Fibroblast of skin of back (primary cell): ENCODE measurements at places on chromosomes 2 and 18.

GRCh38 chr2:65791404-65791975, 359.1 kb upstream of the SPRED2 start:
- DNase-seq = no peak

- no peak for DNase-seq
Observed at GRCh38 chr2:16813593-16813992, 148.0 kb upstream of the CYRIA start.

- no peak for DNase-seq
Observed at GRCh38 chr2:199282309-199282708, 175.4 kb downstream of the SATB2 start.

GRCh38 chr2:7952046-7952745, 729.7 kb upstream of the ID2 start:
- DNase-seq = no peak

DNA sequence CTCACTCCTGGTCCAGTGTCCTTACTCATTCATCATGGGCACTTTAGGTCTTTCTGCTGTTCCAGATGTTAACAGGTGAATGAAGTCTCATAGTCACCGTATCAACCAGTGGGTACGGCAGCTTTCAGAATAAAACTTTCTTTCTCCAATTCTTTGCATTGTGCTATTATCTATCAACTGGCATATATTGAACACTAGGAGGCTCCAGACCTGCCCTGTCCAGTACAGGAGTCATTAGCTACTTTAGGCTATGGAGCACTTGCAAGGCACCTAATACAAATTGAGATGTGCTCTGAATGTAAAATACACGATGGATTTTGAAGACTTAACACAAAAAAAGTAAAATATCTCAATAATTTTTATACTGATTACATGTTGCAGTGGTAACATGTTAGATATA, 43.2 kb upstream of the NEB start:
- no peak for DNase-seq

DNA sequence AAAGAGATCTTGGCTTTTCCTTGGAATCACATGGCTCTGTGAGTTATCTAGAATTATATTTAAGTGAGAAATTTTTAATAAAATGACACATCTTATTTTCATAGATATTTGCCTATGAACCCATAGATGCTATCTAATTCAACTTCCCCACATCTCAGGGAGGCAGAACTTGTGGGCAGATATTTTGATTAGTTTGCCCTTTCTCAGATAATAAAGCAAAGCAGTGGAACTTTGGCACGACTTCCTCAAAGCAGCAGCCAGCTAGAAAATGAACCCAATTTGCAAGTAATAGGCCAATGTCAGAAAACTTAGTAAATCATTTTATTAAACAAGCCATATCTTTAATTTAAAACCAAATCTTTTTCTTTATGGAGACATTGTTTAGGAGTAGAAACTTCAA, 32.7 kb downstream of the RAB27B start:
- DNase-seq = no peak

GRCh38 chr2:197839327-197839726, 34.9 kb downstream of the PLCL1 start:
- DNase-seq = no peak

DNA sequence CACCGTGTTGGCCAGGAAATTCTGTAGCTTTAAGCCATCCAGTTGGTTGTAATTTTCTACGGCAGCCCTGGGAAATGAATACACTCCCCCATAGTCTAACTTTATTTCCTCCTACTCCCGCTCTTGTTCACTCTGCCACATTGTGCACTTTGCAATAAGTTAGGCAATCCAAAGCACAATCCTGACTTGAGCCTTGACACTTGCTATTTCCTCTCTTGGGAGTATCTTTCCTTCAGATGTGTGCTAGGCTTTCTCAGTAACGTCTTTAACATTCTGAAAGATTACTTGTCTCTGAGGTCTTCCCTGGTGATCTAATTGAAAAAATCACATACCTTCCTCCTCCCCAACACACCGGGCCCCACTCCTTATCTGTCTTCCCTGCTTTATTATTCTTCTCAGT, 65.9 kb upstream of the RAB27B start:
- no peak for DNase-seq

GRCh38 chr2:230418341-230419016, 2.5 kb downstream of the SP100 start:
- DNase-seq = peak; percentile 69

GRCh38 chr18:57595347-57595746, 8.8 kb upstream of the FECH start:
- DNase-seq = no peak

- peak; percentile 91 for DNase-seq
Observed at GRCh38 chr2:232013701-232014353, 52.3 kb downstream of the DIS3L2 start.

GRCh38 chr2:10980071-10980470, 68.3 kb downstream of the KCNF1 start:
- DNase-seq = no peak

DNA sequence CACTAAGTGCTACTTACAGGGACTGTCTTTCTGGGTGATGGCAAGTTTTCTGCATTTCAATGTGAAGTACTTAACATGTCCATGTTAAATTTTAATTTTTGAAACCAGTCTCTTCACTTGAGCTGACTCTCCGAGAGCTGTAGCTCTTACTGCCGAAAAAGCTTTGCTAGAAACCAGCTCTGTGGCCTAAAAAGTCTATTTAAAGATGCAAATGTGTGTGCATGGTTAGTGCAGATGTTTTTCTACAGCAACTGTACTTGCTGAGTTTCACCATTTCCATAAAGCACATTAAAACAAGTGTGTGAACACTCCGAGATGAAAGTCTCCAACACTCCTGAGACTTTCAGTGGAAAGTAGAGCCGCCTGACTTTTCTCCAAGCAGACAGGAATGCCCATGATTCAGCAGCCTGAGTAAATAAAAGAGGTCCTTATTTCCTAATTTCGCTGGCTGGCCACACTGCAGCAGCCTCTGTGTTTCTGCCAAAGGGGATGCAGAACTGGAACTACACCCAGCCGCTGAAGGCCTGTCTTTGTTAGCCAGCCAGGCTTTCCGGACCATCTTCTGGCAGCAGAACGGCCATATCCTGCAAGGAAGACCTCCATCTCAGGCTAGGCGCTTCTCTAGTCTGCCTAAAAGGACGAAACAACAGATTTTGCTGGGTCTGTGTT, 121.2 kb downstream of the ZNF521 start:
- peak; percentile 80 for DNase-seq

DNA sequence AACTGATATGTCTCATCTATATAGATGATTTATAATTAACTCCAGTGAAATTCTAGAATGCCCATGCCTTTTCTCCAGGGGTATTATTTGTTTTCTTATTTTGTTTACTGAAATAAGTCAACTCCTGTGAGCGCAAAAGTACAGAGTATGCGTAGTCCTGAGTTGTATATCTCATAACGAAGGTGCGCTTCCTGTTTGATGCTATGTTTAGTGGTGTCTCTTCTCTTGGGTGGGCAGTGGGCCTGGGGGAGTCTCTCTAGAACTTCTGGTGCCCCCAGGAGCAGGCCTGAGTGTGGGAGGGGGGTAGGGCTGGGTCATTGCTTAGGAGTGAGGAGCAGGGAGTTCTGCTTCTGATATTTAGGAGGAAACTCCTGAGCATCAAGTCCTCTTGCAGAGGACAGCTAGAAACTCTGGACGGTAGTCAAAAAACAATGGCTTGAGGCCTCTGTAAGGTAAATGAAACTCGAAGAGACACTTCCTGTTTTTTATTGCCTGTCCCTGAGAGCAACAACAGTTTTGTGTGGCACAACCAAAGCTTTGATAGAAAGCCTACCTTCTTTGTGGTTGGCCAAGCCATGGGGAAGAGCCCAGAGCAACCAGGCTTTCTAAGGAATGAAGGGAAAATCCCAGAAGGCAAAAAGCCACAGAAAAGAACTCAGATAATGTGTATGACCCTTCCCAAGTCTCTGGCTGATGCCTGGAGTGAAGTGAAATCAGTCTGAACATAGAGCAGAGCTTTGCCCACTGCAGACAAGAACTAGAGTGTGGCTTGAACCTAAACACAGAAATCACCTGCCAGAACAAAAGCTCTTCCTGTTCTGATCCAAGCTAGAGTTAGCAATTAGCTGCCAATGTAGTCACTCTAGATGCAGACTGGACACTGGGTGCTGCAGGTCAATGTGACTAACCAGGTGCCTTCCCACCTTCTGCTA, 8.5 kb upstream of the SP140L start:
- no peak for DNase-seq

DNA sequence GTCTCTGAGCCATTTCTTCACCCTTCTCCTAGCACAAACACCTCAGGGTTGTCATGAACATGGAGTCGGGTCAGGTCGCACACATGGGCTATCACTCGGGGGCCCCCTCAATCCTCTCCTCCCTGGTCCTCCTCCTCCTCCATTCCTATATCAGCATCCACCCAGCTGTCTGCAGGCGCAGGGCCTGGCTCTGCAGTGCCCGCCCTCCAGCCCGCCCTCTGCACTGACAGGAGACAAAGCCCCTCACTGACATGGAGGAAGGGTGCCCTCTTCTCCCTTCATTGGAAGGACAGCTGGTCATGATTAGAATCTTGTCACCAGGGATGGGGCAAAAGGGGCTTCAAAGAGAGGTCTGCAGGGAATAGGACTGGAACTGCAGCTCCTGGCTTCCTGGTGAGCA, 21.7 kb downstream of the HS1BP3 start:
- DNase-seq = no peak

GRCh38 chr2:38442643-38443541, 65.8 kb upstream of the ATL2 start:
- peak; percentile 26 for DNase-seq

DNA sequence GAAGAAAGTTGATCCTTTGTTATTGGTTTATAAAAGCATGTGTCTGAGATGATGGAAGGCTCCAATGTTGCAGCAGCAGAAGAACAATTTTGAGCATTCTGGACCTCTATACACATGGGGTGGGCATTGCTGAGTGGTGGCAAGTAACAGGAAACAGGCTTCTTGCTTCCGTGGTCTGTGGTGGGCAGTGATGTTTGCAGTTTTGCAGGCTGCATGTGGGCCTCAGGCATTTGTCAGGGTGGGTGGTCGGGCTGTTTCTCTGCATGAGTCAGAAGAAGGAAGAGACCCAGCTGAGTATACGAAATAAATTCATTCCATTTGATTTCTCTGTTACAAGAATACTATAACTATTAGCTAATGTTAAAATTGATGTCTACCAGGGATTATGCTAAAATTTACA, 239.5 kb upstream of the COL3A1 start:
- DNase-seq = peak; percentile 62
